ENCODE measurements at places on chromosomes 2 and 18. TPM values are rescaled to one million over a fixed set of nuclear protein-coding genes. Genes with fewer than 3 reads are reported as not detected.

DNA sequence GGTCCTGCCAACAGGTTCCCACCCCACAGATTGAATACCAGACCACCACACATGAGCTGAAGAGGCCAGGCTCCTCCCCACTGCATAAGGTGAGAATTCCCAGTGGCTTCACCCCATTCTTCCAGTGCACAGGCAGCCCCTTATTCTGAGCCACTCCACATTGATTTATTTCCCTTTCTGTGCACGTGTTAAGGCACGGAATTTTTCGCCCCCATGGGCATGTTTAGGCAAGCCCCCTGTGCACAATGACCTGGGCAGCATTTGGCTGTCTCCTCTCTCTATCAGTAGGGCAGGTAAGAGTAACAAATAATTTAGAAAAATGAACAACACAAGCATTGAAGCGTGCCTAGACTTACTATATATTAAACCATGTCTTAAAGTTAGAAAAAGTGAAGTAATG lies 15.2 kb upstream of the CHAC2 start:
- no peak for DNase-seq

- DNase-seq: no peak
Measured at GRCh38 chr2:63059793-63060471, 9.3 kb downstream of the OTX1 start.

DNA sequence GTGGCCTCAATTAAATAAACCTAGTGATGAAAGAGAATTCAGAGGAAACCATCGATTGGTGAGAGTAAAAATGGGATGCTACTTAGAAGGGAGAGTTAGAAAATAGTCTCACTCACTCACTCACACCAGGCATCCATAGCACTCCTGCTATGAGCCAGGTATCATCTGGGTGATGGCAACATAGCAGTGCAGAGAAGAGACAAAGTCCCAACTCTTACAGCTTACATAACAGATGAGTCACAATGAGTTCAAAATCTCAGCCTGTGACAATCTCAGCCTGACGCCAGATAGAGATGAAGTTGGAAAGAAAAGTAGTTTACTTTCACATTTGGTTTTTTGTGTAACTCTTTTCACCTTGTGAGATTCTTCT lies 55.4 kb upstream of the THOC1 start:
- DNase-seq: no peak

- no peak for DNase-seq
Measured at GRCh38 chr2:233892793-233893192, 24.4 kb upstream of the TRPM8 start.

- DNase-seq: no peak
Measured at GRCh38 chr18:58756596-58757240, 85.5 kb downstream of the MALT1 start.

DNA sequence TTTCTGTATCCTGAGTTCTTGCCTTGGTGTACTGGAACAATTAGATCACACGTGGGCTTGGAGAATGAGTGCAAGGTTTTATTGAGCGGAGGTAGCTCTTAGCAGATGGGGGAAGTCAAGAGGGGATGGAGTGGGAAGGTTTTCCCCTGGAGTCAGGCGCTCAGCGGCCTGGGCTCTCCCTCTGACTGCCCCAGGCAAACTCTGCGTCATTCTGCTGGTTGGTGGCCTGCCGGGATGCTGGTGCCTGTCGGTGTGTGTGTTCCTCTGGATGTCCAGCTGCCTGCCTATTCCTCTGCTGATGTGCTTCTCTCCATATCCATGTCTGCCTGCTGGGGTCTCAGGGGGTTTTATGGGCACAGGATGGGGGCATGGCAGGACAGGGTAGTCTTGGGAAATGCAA lies 111.0 kb downstream of the TRIB2 start:
- DNase-seq: no peak

Gene CFAP65
- total RNA-seq: 1.5 TPM

Gene COL4A4
- total RNA-seq: 3.4 TPM

Measured in transverse colon (tissue), 4 donors.